ENCODE measurements at places on chromosomes 2 and 18.

DNA sequence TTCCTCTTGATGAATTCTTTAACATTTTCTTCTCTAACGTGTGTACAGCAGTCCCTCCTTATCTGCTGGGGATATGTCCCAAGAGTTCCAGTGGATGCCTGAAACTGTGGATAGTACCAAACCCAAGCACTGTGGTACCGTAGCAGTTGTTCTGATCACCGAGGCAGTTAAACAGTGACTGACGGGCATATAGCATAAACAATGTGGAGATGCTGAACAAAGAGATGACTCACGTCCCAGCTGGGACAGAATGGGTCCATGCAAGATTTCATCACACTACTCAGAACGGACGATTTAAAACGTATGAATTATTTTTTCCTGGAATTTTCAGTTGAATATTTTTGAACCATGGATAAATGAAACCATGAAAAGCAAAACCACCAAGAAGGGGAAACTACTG is 54.5 kb upstream of the SPAG16 start:
- peak; percentile 55 for DNase-seq

- no peak for DNase-seq
Observed at GRCh38 chr18:62784966-62785413, 69.6 kb downstream of the PHLPP1 start.

- no peak for DNase-seq
Observed at GRCh38 chr2:144136297-144137010, 383.5 kb downstream of the ZEB2 start.

GRCh38 chr2:73908689-73909652 is 16.2 kb downstream of the ACTG2 start:
- DNase-seq: no peak

DNA sequence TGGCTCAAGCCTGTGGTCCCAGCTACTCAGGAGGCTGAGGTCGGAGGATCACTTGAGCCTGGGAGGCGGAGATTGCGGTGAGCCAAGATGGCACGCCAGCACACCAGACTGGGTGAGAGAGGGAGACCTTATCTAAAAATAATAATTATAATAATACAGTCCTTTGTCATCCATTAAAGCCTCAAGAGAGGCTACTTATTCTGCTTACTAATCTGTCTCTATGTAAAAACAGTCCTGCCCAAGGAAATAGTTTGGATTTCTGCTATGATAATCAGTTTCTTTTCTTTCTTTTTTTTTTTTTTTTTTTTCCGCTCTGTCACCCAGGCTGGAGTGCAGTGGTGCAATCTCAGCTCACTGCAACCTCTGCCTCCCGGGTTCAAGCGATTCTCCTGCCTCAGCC is 228.3 kb downstream of the C1D start:
- no peak for DNase-seq

GRCh38 chr2:138373993-138374408 is 127.6 kb upstream of the SPOPL start:
- peak; percentile 30 for DNase-seq

DNA sequence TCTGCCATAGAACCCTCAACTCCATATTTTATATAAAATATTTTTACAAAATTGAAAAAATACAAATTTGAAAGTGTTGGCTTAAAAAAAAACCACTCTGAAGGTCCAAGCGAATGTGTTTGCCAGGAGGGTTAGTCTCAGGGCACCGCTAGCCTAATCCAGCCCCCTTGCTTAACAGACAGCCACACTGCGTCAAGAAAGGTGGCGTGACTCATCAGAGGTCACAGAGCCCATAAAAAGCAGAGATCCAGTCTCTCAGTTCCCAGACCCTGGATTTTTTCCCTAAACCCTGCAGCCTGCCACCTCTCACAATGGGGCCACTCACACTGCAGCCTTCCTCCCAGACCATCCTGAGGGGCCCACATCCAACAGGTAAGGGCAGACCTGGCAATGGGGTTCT is 3.9 kb upstream of the TNS1 start:
- peak; percentile 73 for DNase-seq

DNA sequence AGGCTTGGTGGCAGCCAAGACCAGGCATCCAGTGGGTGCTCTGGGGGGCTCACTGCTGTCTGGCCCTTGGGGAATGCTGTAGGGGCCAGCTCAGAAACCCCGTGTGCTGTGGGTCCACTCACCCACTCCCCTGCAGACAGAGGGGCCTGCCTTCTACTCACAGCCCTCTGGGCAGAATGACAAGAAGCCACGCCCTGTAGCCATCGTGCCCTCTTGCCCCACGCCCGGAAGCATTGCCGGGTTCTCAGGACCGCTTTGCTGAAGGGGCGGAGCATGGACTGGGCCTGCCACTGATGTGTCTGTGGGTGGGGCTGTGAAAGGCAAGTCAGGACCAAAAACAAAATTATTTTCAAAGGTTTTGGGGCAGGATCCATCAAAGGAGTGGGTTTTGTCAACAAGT is 27.8 kb downstream of the GLI2 start:
- DNase-seq: no peak

DNA sequence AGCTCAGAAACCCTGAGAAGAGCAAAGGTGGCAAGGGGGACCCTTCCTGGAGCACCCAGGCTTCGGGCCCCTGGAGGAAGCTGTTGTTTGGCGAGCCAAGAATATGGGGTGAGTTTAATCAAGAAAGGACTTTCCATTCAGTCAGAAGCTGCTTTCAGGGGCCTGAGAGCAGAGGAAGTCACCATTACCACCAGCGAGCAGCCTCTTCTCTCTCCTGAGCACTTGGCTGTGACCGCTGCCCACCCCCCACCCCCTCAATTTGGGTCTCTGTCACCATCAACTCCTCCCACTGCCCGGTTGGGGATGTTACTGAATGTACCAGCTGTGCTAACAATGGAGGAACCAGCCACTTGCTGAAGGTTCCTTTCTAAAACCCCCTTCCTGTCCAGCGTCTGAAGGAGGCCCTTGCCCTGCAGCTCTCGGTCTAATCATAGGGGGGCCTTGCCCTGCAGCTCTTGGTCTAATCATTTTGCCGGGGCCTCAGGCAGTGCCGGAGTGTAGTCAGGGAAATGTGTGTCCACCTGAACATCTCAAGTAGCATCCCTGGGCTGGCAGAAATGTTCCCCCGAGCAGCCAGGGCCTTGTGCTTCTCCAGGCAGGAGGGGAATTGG is 943 bp downstream of the INPP5D start:
- DNase-seq: no peak

DNA sequence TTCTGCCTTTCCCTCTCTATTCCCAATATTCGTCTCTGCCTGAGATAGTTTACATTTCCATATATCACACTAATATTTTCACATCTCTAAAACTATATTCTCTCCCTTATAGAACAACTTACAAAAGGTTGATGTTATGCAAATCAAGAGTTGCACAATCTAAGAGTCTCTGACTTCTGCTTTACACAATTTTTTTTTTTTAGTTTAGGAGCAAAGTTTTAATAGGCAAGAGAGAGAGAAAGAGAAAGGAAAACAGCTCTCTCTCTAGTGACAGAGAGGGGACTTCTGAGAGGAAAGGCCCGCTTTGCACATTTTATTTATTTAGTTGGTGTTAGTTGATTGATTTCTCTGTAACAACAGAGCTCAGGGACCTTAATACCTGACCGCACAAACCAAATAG is 380.2 kb downstream of the TXNL1 start:
- DNase-seq: no peak

- DNase-seq: no peak
Observed at GRCh38 chr2:88811233-88811632, 119.8 kb downstream of the RPIA start.

DNA sequence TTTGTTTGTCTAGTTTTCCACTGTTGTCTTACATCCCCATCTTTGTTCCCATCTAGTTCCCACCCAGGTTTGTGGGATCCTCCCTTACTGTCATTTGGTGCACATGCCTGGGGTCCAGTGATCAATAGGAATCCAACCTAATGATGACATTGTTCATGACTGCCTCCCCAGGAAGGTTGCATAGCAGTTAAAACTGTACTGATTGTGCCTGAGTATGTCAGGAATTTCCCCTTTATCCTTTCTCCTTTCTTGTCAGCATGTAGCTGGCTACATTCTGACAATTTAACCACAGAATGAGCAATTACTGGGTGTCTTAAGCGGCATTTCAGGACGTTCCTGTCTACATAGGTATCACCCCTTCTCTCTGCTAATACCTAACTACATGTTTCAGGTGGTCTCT is 653.0 kb downstream of the CNTNAP5 start:
- DNase-seq: no peak

GRCh38 chr2:109132626-109133025 is 3.6 kb downstream of the SH3RF3 start:
- no peak for DNase-seq

- no peak for DNase-seq
Observed at GRCh38 chr2:174121175-174121574, 127.2 kb downstream of the OLA1 start.

- DNase-seq: no peak
Observed at GRCh38 chr2:133972297-133972696, 281.6 kb upstream of the MGAT5 start.
